ENCODE measurements at places on chromosomes 4 and X.

DNA sequence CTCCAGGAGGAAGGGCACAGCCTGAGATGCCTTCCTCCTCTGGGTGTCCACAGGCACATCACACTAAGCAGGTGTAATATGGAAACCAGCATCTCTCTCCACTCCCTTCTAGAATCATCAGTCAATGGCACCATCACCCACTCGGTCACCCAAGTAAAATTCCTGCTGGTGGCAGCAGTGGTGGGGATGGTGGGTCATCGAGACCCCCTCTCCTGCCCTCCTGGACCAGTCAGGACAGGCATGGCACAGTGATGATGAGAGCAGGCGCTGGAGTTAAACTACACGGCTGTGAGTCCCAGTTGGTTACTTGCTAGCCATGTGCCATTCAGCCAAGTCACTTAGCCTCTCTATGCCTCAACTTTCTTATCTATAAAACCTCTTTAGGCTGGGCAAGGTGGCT, 42.5 kb downstream of the SCD5 start:
- no peak for DNase-seq

DNA sequence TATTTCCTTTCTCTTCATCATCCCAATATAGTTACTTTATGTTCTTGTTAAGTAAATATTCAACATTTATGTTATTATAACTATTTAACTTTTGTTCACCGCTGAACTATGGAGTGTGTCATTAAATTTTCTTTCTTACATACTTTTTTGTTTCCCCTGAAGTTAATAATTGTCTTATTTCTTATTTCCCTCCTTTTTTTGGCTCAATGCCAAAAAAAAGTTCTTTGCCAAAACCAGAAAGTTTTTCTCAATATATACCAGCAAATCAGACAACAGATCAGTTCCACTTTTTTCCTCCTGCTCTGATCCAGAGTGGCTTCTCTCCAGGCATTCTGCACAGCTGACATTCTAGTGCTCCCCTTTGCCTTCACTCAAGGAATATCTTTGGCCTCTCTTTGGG, 187.0 kb upstream of the PPARGC1A start:
- DNase-seq = no peak

GRCh38 chr4:86963697-86964096, 28.9 kb downstream of the AFF1 start:
- DNase-seq = no peak

DNA sequence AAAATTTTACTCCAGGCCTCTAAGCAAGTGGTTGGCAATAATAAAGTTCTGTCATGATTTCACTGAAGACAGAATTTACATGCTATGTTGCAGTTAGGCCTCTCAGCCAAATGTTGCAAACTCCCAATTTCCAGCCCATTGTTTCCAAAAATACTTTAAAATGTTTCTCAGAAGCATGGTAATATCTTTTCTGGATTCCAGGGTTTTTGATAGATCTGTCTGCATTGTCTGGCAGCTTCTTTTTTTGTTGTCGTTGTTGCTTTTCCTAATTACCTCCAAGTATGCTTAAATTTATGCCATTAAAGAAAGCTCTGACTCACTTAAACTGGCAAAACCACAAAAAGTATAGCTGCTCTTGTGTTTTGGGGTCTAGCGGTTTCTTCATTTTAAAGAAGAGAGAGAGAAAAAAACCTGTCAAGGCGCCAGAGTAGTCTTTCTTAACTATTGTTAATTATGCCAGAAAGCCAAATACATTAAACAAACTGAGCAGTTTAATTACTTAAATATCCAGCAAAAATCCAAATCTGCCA, 97.0 kb downstream of the AGTR2 start:
- DNase-seq = no peak

GRCh38 chr4:167088115-167088514, 146.2 kb downstream of the SPOCK3 start:
- DNase-seq = no peak

- no peak for DNase-seq
These were observed 187.0 kb downstream of the ANTXR2 start for GRCh38 chr4:79886021-79886420.

DNA sequence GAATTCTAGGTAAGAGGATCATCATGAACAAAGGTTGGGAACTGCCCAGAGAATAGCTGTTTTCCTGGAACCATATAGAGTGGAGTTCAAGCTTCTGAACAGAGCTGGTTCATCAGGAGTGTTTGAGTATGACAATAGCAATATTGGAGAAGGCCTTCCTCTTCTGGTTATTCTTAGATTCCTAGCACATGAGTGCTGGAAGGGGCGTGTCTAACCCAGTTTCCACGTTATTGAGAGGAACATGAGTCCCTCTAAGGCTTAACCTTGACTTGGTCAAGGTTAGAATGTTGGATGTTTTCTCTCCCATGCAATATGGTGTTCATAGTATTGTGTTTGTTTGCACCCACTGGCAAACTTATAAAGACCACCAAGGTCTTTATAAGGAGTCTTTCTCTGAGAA, 101.3 kb downstream of the TSPAN7 start:
- DNase-seq = no peak

DNA sequence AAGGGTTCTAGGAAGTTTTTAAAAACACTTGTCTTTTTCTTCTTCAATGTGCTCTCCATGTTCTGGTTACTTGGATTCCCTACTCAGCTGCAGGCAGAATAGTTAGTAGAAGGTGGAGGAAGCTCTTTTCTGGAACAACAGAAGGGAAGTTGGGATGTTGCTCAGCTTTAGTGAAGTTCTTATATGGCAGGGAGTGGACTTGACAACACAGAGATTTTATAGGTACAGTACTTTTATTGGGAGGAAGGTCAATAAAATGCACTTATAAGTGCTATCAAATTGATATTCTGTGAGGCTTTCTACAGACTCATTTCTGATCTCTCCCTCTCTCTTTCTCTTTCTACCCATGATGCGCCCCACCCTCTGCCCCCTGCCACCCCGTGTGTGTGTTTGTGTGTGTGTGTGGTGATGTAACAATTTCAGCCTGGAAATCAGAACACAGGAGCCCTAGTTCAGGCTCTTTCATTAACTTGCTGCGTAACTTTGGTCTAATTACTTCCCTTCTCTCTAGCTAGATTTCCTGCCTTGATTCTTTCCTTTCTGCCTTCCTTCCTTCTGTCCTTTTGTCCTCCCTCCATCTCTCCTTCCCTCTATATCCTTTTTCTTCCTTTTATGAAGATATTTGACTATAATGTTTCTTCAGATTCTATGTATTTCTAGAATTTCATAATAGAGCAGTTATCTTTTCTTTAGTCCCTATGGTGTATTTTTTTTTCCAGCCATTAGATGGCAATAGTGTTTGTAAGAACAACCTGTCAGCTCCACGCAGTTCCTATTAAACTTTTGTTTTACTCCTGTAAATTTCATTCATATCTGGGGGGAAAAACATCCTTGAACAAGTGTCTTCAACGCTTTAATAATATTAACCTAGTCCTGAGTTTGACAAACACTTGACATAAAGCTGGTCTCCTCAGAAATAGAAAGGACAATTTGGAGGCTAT, 37.1 kb downstream of the HEPH start:
- DNase-seq = no peak

DNA sequence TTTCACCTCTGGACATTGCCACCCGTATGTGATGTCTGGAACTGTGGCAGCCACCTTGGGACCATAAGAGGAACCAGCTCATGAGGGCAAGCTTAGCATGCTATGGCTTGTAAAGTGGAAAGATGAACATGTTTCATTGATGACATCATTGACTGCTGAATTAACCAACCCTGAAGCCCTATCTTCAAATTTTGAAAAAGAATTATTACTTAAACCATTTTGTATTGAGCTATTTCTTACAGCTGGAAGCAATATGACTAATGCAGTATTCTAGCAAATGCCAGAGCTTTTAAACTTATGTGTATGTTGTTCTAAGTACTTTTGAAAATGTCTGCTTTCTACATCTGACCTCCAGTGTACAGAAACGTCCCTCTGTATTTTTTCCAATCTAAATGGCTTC, 18.1 kb downstream of the GUCY2F start:
- no peak for DNase-seq

- no peak for DNase-seq
These were observed 277.1 kb upstream of the TENM3 start for GRCh38 chr4:181966104-181966551.

- DNase-seq = no peak
These were observed 18.0 kb downstream of the STARD8 start for GRCh38 chrX:68665502-68665901.

GRCh38 chr4:56129431-56129861, 180.7 kb downstream of the CEP135 start:
- DNase-seq = no peak

GRCh38 chrX:18428006-18428405, 2.6 kb downstream of the CDKL5 start:
- DNase-seq = no peak

- no peak for DNase-seq
These were observed 25.2 kb upstream of the NAP1L5 start for GRCh38 chr4:88722828-88723227.

GRCh38 chr4:145623831-145624230, 4.6 kb downstream of the MMAA start:
- DNase-seq = no peak

DNA sequence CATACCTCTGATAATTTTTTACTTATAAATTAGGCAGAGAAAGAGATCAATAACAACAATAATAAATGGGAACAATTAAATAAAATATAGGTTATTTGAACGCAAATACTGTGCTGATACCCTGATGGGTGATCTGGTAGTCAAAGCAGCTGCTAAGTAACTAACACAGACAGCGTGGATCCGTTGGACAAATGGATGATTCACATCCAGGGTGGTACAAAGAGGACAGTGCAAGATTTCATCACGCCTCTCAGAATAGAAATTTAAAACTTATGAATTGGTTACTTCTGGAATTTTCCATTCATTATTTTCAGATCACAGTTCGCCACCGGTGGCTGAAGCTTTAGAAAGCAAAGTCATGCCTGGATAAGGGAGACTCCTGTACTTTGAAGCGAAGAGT, 1066.0 kb upstream of the ADGRL3 start:
- no peak for DNase-seq

DNA sequence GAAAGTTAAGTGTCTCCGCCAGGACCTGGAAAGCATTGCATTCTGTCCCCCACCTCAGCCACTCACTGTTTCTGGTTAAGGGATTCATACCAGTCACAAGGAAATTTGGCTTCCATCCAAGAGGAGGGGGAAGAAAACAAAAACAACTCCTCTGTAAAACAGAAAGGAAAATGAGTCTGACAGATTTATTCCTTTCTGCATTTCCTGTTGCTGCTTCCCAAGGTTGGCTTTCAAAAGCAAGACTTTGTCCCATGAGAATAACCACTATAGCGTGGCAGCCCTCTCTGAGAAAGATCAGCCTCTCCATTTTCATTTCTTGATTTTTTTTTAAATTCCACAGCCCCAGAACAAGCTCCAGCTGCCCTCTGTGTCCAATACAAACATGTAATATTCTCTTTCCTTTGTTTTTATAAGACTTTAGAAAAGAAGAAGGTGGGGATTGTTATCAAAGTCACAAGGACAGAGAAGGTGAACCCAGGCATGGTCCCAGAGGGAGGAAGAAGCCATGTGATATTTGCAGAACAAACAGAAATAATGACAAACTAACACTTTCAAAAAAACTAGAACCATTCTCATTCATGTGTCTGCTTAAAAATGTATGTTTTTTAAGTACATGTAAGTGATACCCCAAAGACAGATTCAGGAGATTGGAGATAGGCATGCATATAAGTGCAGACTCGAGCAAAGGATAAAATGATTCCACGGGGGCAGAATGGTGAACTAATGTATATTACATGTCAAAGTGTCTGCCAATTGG, 90.7 kb upstream of the DCLK2 start:
- no peak for DNase-seq

GRCh38 chr4:80385397-80386280, 50.1 kb downstream of the CFAP299 start:
- DNase-seq = no peak

GRCh38 chr4:717601-718320, 12.1 kb downstream of the PCGF3 start:
- no peak for DNase-seq

DNA sequence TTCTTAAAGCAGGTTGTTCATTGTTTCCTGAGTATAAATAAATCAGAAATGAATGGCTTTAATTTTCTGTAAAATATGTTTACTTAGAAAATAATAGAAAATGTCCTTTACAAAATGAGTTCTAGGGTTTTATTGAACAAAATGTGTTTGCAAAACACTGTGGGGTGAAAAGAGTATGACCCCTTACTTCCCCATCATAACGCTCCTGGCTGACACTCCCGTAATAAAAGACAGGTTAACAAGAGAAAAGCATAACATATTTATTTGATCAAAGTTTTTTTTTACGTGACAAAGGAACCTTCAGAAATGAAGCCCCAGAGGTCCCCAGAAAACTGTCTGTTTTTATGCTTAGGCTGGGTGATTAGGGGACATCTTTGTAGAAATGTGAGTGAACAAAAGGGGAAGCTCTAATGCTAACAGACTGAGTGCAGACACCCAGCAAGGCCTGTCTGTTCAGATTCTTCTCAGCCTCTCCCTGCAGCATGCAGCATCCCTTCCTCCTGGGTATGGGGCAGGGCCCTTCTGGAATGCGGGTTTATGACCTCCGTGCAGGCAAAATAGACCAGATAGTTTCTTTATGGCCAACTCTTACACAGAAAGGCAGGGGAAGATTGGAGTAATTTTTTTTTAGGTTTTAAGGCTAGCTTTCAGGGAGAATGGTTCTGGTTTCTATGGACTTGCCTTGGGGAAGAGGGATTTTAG, 26.1 kb downstream of the ZFP42 start:
- DNase-seq = no peak

GRCh38 chrX:150310881-150311280, 52.2 kb upstream of the MAMLD1 start:
- DNase-seq = no peak

DNA sequence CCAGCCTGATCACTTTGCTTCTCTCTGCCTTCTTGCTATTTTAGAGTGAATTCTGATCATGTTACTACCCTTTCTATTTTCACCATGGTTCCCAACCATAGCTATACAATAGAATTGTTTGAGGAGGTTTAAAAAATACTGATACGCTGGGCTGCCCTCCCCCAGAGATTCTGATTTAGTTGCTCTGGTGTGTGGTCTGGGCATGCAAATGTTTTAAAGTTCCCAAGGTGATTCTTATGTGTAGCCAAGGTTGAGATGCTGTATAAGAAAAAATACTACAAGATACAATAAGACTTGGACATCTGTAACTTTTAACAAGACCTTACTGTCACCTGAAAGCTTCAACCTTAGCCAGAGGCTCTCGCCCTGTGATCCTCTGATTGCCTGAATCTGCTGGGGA, 22.2 kb upstream of the INTS6L start:
- no peak for DNase-seq

GRCh38 chr4:139528377-139529005, 27.5 kb downstream of the SETD7 start:
- no peak for DNase-seq

DNA sequence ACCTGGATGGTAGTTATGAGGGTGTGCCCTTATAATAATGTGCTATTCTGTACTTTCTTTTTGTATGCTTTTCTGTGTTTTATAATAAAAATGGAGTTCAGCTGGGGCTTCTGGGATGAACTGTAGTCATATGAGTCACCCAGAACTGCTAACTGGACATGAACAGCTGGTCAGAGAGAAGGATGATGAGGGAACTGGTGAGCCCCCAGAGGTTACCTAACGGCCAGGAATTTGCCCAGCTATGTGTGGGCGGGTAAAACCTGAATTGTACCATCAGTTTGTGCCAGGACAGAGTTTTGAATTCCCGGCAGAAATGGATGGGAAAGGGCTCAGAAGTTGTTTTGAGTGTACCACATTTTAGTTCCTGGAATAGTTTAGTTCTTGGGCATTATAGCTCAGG, 138.0 kb upstream of the USP9X start:
- no peak for DNase-seq
